Right forelimb (tissue), 1 donor: ENCODE measurements at places on chromosomes 3 and 15.

GRCh38 chr3:150242220-150242936 is 165.7 kb upstream of the TSC22D2 start:
- no peak for DNase-seq

GRCh38 chr3:155244699-155245098 is 48.8 kb downstream of the STRIT1 start:
- no peak for DNase-seq

GRCh38 chr3:45795882-45796765 is at the start of gene SLC6A20:
SLC6A20 (minus strand) TSS chr3:45796536; CDS start chr3:45796419, 117 bp downstream.
- no peak for DNase-seq

GRCh38 chr15:31219221-31219620 is 107.4 kb upstream of the KLF13 start:
- no peak for DNase-seq

DNA sequence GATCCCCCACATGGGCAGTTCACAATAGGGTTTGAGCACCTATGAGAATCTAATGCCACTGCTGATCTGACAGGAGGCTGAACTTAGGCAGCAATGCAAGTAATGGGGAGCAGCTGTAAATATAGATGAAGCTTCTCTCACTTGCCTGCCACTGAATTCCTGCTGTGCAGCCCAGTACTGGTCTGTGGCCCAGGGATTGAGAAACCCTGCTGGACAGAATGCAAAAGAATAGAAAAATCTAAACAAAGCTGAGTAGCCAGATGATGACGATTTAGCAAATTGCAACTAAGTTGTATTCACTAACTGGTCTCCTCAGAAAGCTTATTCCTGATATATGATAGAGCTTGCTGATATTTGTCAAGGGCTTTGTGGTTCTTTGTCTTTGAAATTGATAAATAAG is 34.3 kb upstream of the APH1B start:
- DNase-seq: no peak

DNA sequence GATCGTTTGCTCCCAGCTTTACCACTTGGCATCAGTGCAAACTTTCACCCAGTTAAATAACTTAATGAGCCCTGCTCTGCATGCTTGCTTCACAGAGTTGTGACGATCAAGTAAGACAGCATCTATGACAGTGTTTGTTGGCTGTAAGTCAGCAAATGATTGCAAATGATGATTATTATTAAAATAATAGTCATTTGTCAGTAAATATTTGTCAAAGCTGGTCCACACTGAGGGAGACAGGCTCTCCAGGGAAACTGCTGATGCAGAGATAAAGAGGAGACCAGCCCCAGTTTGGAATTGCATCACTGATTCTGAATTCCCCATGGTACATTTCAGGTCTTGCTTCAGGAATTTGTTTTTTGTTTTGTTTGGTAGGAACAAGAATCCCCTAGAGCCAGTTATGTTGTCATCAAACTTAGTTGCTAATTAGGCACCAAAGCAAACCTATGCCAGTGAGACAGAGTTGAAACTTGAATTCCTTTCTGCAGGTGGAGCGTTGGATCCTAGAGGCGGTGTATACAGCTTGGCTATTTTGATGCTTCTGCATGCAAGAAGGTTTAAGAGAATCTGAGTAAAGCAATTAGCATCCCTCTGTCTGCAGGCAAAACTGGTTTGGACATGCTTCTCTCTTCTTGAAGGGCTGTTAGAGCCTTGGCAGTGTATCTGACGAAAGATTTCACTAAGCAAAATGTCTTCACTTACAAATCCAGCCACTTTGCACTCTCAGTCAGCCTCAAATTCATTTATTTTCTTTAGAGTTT is 338.6 kb upstream of the TPRG1 start:
- no peak for DNase-seq

- no peak for DNase-seq
Measured at GRCh38 chr3:69893274-69893673, 106.3 kb upstream of the SAMMSON start.
